Muscle of back (tissue), 13 donors: ENCODE measurements at places on chromosomes 13 and 19.
A peak's percentile ranks its signal among the peaks of the same experiment; 100 is the strongest.

DNA sequence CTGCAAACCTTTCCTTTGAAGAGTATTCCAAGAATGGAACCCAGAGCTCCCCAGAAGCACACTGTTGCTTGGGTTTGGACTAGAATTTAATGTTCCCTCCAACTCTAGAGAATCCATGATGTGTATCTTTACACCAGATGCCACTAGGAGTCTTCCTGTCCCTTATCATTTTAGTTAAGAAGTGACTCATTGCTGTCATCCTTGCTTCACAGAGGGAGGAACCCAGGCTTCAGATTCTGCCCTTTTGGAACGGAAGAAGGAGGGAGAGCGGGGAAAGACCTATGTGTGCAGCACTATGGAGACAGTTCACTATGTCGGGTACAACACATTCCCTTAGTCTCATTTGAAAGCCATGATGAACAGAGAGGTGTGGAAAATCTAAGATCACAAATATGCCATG lies 2.1 kb upstream of the ATP12A start:
- no peak for DNase-seq

GRCh38 chr13:110431425-110432294 lies 124.6 kb downstream of the COL4A2 start:
- peak; percentile 90 for DNase-seq

DNA sequence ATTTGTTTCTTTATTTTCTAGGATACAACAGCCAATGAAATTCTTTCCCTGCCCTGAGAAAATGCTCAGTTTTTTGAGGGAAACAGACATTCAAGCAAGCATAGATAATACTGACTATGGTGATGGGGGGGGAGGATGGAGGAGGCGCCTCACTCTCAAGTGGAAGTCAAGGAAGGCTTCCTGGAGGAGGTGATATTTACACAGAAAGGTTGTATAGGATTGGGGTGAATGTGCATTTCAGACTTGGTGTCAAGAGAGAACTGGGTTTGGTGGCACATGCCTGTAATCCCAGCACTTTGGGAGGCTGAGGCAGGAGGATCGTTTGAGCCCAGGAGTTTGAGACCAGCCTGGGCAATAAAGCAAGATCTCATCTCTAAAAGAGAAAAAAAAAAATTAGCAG lies 12.2 kb upstream of the ADGRE1 start:
- DNase-seq, result no peak

DNA sequence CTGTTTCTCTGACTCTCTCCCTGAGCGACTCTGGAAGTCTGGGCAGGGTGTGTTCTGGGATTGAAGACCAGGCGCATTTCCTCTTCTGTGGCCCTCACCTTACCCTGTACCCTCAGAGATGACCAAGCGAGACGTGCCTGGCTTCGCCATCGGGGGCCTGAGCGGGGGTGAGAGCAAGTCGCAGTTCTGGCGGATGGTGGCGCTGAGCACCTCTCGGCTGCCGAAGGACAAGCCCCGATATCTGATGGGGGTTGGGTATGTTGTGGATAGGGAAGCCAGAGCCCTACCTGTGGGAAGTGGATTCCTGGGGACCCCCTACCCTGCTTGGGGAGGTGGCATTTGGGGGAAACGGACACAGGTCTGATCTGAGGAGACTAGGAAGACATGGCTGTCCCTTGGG lies 5.8 kb upstream of the DNM2 start:
- no peak for DNase-seq

GRCh38 chr13:52884429-52885010 lies 36.1 kb upstream of the PCDH8 start:
- DNase-seq, result no peak

DNA sequence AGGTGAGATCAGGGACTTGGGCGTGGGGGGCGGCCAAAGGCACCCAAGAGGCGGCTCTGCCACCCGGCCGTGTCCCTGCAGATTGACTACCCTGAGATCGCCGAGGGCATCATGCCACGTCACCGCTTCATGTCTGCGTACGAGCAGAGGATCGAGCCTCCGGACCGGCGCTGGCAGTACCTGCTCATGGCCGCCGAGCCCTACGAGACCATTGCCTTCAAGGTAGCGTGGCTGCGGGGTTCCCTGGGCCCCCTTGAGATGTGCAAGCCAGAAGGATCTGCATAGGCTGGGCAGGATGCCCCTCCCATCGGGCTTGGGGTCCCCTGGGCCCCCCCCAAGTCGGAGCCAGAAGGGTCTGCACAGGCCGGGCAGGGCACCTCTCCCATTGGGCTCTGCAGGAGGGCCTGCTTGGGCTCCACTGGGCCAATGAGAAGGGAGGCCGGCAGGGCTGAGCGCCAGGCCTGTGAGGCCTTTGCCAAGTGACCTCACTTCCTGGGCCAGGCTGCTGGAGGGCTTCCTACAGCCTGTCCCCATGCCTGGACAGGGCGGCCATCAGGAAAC lies 2.2 kb upstream of the AMH start:
- DNase-seq, result no peak
